ENCODE measurements at places on chromosomes 3 and 15. TPM values are rescaled to one million over a fixed set of nuclear protein-coding genes. Genes with fewer than 3 reads are reported as not detected.
A peak's percentile ranks its signal among the peaks of the same experiment; 100 is the strongest.

DNA sequence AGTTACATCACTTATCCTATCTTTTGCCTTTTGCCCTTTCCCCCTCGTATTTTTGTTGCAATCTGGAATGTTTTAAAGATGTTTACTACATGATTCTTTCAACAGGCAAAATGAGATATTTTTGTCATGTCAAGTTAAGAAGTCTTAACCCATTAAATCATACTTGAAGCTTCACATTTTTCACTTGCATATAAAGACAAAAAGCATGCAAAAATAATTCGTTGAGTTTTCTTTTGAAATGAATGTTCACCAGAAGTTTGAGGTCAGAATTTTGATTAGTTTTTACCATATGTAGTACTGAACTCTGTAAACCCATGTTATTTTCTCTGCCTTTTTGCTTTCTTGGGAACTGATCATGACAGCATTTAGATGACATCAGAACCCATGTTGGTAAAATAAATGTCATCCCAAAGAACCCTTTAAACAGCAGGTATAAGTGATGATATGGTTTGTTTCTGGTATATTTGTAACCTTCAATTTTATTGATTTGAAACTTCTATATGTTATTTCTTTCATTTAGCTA lies 188.5 kb downstream of the GHSR start:
- no peak overlapping the region for H3K4me3 ChIP-seq
- H3K27ac ChIP-seq = no peak overlapping the region
- H3K27me3 ChIP-seq = no peaks in the 10 kb centered on the region
- no peaks in the 10 kb centered on the region for H3K36me3 ChIP-seq

DNA sequence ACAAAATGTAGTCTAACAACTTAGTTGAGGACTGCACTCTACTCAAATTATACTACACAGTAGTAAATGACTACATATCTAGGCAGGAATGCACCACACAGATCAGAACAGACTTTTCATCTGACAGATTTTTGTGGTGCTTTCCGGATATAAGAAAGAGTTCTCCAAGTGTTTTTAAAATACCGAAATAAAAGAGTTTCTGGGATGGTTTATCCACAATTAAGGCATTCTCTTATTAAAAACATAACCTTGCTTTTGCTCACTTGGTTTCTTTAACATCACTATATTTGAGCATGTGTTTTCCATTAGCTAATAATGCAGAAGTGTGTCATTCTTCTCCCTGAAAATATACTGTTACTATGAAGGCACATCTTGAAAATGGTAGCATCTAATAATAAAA lies 132.9 kb downstream of the MAGI1 start:
- no peaks in the 10 kb centered on the region for H3K36me3 ChIP-seq
- H3K4me3 ChIP-seq = no peak overlapping the region
- no peaks in the 10 kb centered on the region for H3K4me1 ChIP-seq
- DNase-seq = no peak

DNA sequence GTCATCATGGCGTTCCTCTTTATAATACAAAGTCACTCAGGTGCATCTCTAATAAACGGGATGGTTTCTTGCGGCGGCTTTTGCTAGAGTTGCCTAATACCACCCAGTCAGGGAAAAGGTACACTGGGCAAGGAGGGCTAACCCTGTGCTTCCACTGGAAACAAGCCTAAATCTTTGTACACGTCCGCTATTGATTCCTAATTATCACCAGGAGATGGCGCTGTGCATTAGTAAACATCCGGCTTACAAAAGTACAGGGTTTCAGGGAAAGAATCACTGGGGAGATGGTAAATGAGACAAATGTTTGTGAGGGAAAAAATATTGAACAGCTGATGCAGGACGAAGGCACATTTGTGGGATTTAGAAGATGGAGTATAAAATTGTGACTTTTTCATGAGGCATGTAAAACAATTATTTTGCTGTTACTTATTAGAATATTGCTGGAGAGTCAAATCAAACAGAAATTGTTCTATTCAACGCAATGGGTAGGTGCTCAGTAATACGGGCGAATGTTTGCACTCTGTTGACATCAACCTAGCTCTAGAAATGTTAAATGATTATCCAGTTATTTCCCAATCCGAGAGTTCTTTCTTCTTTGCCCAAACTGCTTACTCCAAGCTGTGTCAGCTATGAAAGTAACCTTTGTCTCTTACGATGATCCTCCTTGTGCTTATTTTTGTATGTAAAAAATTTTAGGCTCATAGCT lies 50.6 kb downstream of the GMNC start:
- no peaks in the 10 kb centered on the region for H3K27me3 ChIP-seq
- H3K4me3 ChIP-seq = no peak overlapping the region
- H3K27ac ChIP-seq = no peak overlapping the region

GRCh38 chr15:52256366-52256765 lies 39.2 kb downstream of the MYO5C start:
- H3K27ac ChIP-seq = no peak overlapping the region
- peaks cover 15% of the 10 kb centered on the region for H3K4me1 ChIP-seq
- peak; percentile 77 for DNase-seq
- no peaks in the 10 kb centered on the region for H3K27me3 ChIP-seq

GRCh38 chr15:25052191-25052999 lies 97.6 kb downstream of the SNRPN start:
- no peak overlapping the region for H3K4me3 ChIP-seq
- no peaks in the 10 kb centered on the region for H3K27me3 ChIP-seq
- no peaks in the 10 kb centered on the region for H3K4me1 ChIP-seq

DNA sequence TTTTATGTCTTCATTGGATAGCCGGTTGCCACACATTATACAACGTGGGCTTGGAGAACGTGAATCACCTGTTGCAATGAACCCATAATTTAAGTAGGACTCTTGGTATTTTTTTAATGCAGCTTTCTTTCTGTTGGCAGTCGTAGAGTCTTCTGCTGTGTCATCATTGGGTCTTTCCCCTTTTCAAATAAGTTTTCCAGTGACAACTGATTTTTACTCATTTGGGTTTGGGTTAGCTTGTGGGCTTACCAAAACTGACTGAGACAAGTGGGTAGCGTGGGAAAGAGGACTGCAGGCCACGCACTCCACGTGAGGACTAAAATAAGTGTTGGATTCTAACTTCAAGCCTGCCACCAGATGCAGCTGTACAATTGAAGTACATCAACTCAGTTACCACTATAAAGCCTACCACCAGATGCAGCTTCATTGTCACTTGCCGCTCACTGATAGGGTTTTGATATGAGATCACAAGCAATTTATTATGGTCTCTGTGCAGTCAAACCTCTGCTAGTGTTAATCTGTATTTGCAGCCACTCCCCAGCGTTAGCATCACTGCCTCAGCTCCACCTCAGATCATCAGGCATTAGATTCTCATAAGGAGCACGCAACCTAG lies 6.4 kb upstream of the CAPN7 start:
- no peaks in the 10 kb centered on the region for H3K27me3 ChIP-seq
- H3K4me1 ChIP-seq = no peaks in the 10 kb centered on the region
- H3K27ac ChIP-seq = no peak overlapping the region
- DNase-seq = no peak
- no peak overlapping the region for H3K4me3 ChIP-seq
- no peaks in the 10 kb centered on the region for H3K36me3 ChIP-seq

- H3K27ac ChIP-seq = no peak overlapping the region
- no peak for DNase-seq
- H3K4me3 ChIP-seq = no peak overlapping the region
- H3K36me3 ChIP-seq = no peaks in the 10 kb centered on the region
Observed at GRCh38 chr3:65569845-65570405, 468.8 kb downstream of the MAGI1 start.

DNA sequence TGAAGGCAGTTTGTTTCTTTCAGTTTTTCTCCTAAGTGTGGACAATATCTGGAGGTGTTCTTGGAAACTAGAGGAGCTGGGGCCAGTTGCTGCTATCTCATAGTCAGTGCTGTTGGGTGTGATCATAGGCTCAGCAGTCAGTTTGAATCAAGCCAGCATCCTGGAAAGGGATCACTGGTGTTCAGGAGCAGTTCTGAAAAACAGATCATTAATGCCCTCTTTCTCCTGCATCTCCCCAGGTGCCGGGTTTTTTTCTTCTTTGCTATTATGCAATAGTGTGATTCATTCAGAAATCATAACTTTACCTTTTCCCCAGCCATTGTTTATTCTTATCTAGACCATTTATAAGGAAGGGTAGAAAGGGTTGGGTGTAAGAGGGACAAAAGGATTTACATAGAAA lies 24.0 kb downstream of the LNP1 start:
- peaks cover 5% of the 10 kb centered on the region for H3K27me3 ChIP-seq
- no peak for DNase-seq
- no peak overlapping the region for H3K27ac ChIP-seq

GRCh38 chr3:72694398-72694797 lies 153.8 kb downstream of the SHQ1 start:
- DNase-seq = no peak
- no peaks in the 10 kb centered on the region for H3K27me3 ChIP-seq
- H3K4me3 ChIP-seq = no peak overlapping the region
- H3K4me1 ChIP-seq = no peaks in the 10 kb centered on the region
- no peak overlapping the region for H3K27ac ChIP-seq
- no peaks in the 10 kb centered on the region for H3K36me3 ChIP-seq

- no peak for DNase-seq
- no peak overlapping the region for H3K27ac ChIP-seq
- H3K4me1 ChIP-seq = no peaks in the 10 kb centered on the region
- no peak overlapping the region for H3K4me3 ChIP-seq
- no peaks in the 10 kb centered on the region for H3K36me3 ChIP-seq
- H3K27me3 ChIP-seq = no peaks in the 10 kb centered on the region
Observed at GRCh38 chr3:127174715-127175140, 18.2 kb upstream of the PRR23E start.

DNA sequence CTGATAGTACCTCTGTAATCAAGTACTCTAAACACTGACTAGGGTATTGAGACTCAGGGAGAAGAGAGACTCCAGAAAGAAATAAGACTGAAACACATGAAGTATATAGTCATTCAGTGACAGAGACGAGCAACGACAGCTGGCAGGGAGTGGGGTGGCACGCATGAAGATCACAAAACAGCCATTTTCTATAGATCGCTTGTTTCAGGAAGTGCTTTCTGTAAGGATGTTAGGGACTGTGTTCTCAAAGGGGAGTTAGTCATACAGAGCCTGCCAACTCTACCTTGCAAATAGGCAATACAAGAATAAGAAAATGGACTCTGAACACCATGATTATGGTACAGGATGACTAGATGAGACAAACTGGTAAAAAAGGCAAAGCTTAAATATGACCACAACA lies 139.5 kb downstream of the TBL1XR1 start:
- no peak overlapping the region for H3K4me3 ChIP-seq
- peak; percentile 35 for DNase-seq
- peaks cover 44% of the 10 kb centered on the region for H3K4me1 ChIP-seq
- no peaks in the 10 kb centered on the region for H3K27me3 ChIP-seq
- peaks cover 9% of the 10 kb centered on the region for H3K36me3 ChIP-seq
- H3K27ac ChIP-seq = no peak overlapping the region

GRCh38 chr3:98545940-98546339 lies 14.2 kb downstream of the GPR15 start:
- no peak overlapping the region for H3K27ac ChIP-seq
- DNase-seq = no peak
- H3K36me3 ChIP-seq = no peaks in the 10 kb centered on the region
- peak overlapping the region; percentile 22 for H3K4me3 ChIP-seq

DNA sequence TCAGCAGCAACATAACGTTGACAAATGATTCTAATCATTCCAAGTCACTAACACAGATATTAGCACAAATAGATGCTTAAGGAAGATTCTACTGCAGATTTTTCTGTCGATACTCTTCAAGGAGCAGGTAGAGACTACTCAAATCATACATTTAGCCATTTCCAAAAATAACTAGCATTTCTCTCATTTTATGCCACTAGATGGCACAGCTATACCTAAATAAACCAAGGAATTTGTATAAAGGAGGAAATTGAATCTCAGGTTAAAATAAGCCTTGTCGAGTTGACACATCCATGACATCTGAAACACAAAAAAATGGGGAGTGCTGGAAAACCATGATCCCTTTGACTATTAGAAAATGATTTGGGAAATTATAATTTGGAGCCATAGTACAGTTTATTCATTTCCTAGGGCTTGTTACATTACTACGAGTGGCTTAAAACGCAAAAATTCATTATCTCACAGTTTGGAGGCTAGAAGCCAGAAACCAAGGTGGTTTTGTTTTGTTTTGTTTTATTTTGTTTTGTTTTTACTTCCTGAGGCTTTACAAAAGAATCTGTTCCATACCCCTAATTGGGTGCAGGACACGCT lies 59.5 kb upstream of the STRIT1 start:
- DNase-seq = no peak
- H3K4me1 ChIP-seq = no peaks in the 10 kb centered on the region
- H3K27me3 ChIP-seq = no peaks in the 10 kb centered on the region
- no peaks in the 10 kb centered on the region for H3K36me3 ChIP-seq
- H3K4me3 ChIP-seq = no peak overlapping the region

- H3K27me3 ChIP-seq = no peaks in the 10 kb centered on the region
- no peak overlapping the region for H3K4me3 ChIP-seq
- no peaks in the 10 kb centered on the region for H3K4me1 ChIP-seq
- no peak overlapping the region for H3K27ac ChIP-seq
Observed at GRCh38 chr15:35690698-35691116, 144.7 kb upstream of the DPH6 start.

DNA sequence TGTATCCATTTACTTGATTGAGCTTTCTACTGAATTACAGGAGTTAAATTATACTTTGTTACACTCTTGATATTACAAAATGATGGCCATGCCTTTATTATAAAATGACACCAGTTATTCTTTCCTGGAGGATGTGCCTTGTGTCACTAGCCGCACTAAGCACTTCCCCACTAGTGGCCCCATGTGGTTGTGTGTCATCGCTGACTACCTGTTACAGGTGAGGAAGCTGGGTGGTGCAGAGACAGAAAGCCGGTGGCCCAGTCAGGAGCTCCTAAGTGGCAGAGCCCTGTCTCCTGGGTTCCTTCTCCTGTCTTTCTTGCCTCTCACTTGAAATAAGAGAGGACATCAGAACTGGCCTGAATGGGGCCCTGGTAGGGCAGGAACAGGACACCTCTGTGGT lies 96.8 kb downstream of the IGF1R start:
- H3K36me3 ChIP-seq = no peaks in the 10 kb centered on the region
- DNase-seq = no peak
- no peak overlapping the region for H3K4me3 ChIP-seq
- H3K4me1 ChIP-seq = no peaks in the 10 kb centered on the region
- H3K27ac ChIP-seq = no peak overlapping the region

DNA sequence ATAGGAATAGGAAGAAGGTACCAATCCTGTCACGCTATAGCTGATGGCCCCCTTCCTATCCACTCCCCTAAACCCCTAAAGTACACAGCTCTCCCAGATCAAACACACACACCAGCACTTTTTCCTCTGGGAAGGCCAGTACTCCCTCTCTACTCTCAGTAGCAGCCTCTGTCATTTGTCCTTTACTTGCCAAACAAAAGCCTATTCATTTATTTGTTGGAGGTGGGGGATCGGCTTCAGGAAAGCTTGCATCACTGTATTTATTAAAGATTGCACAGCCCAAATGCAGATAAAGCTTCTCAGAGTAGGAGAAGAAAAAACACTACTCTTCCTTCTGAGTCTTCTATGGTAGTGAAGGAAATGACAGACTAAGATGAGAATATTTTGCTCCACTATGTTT lies 429.7 kb upstream of the RASGRP1 start:
- no peaks in the 10 kb centered on the region for H3K36me3 ChIP-seq
- no peak overlapping the region for H3K4me3 ChIP-seq
- no peaks in the 10 kb centered on the region for H3K4me1 ChIP-seq
- no peaks in the 10 kb centered on the region for H3K27me3 ChIP-seq
- no peak for DNase-seq
- H3K27ac ChIP-seq = no peak overlapping the region

Gene RHCG
- not detected for total RNA-seq

Gene ARL14
- total RNA-seq = not detected

Gene KNG1
- not detected for total RNA-seq

Gene RARRES1
- not detected for total RNA-seq

Gene SLC2A2
- total RNA-seq = not detected

Gene SMCO1
- total RNA-seq = not detected
